ENCODE measurements at places on chromosomes 5 and 9. TPM values are rescaled to one million over a fixed set of nuclear protein-coding genes. Genes with fewer than 3 reads are reported as not detected.

The PDZD2 gene
- not detected for total RNA-seq

DNA sequence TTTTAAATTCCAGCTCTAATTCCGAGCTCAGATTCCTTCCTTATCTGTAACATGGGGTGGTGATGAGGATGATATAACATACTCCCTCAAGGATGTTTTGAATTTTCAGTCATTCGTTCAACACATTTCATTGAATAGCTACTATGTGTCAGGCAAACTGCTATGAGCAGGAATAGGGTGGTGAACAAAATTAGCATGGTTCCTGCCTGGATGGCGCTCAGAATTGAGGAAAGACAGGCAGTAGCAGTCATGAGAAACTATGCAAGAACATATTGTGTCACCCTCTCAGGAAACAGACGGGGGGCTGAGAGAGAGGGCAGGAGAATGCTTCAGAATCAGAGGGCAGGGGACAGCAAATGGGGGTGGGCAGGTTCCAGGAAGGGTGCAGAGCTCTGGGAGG lies 265.2 kb downstream of the NSG2 start:
- DNase-seq, result no peak

The CDC25C gene
- 7.5 TPM for total RNA-seq

The CNTNAP3B gene
- total RNA-seq, result 2.2 TPM

DNA sequence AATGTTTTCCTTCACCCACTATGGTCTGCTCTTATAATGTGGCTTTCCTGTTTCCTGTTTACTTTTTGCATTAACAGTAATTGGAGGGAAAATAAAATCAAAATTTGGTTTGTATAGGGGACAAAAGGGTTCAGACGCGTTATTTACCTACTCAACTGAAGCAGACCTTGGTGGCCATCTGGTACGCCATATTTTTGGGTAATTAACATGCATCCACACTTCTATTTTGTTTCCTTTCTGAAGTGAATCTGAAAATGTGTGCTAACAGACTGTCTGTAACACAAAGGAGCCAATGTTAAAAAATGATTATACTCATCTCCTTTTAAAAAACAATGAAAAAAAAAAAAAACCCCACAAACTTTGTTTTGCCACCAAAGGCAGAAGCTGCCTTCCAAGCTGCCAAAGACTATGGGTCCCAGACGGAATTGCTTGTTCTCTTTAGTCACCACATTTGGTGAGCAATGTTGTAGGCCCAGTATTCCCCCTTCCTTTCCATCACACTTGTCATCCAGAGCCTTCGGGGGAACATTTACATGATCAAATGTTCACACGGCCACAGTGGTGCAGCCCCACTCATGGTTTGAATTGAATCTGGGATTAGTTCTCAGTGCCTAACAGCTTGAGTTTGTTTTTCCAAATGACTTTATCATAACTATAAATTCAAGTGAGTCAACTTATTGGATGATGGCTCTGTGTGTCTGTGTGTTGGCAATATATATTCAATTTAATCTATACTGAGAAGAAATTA lies 323.7 kb upstream of the CD180 start:
- DNase-seq, result no peak

The IFNA2 gene
- not detected for total RNA-seq

DNA sequence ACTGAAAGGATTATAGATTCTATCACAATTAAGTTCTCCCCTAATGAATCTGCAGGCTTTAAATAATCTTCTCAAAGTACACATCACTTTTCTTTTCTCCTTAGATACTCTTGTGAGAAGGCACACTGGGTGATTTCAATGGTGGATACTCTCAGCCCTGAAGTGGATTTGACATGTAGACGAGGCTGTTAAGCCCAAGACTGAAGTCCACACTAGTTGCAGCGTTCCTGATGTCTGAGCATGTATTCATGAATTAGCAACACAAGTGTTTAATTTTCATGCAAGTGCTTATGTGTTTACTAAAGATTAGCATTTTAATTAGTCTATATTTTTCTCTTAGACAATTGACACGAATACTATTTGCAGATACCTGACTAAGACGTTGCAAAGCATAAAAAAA lies 218.9 kb downstream of the TMEM161B start:
- no peak for DNase-seq

DNA sequence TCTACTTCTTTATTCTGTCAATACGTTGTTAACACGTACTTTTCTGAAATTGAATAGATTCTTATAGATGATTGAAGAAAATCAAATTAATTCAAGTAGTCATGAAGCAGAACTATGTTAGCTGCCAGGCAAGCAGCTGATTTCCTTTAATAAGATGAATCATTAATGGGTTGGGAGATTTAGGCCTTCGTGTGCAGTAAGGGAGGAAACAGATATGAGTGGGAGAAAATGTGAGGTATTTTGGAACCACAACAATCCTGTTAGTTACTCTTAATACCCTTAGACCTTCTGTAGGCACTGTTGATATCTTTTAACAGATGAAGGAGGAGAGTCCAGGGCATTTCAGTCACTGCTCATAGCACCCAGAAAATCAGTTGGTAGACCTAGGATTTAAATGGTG lies 121.0 kb downstream of the AOPEP start:
- peak; percentile 86 for DNase-seq

GRCh38 chr5:130295235-130295634 lies 391.0 kb downstream of the CHSY3 start:
- no peak for DNase-seq

The SPINK13 gene
- total RNA-seq, result not detected

All from IMR-90 (cell line).